ENCODE measurements at places on chromosomes 1 and 21.

- no peak for DNase-seq
Measured at GRCh38 chr1:78792756-78793155, 143.1 kb downstream of the IFI44 start.

DNA sequence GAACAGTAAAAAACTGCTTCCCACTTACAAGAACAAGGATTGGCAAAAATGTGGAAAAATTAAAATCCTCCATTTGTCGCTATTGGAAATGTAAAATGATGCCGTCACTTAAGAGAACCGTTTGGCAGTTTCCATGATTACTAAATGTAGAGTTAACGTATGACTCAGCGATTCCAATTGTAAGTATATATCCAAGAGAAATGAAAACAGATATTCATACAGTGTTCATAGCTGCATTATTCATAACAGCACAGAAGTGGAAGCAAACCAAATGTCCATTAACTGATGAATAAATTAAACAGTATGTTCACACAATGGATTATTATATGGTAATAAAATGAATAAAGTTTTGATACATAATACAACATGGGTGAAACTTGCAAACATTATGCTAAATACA, 971.0 kb downstream of the AMY1C start:
- DNase-seq = no peak

DNA sequence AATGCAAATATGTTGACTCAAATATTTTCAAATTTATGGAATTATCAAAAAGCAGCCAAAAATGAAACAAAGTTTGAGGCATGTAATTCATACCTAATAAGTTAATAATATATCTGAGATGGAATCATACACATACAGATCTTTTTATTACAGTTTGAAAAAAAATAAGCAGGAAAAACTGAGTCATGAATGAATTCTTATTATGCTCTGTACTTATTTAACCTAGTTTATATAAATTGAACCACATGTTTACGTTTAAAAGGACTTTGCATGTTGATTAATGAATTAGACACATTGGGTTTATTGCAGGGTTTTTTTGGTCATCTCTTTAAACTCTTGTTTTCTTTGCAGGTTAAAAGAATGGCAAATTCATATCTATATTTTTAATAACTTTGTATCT, 40.9 kb downstream of the CMPK1 start:
- no peak for DNase-seq

- no peak for DNase-seq
Measured at GRCh38 chr1:203590603-203591002, 36.0 kb upstream of the ATP2B4 start.

DNA sequence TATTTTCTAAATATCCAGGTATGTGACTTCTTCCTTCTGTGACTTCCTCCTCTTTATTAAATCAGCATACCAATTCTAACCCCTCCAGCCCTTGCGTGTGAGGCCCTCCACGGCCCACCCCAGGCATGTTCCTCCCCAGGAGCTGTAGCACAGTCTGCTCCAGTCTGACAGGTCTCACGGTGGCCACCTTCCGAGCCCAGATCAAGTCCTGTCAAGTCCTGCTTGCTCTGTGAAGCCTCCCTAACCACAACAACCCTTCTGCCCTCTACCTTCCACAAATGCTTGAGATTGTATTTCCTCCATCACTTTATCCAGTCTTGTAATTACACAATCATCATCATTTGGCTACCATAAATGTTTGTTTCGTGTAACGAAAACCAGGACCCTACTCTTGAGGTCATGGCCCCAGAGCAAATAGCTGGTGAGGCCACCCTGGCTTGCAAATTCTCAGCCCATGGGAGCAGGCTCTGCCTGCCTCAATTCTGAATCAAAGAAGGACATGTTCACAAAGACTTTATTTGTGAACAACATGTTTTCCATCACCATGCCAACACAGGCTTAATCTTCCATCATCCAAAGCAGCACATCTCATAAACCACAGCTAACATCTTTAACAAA, 33.0 kb upstream of the S100A7 start:
- DNase-seq = no peak

GRCh38 chr21:15795533-15795932, 65.8 kb downstream of the USP25 start:
- no peak for DNase-seq

GRCh38 chr1:157105988-157106812, 6.6 kb upstream of the ETV3L start:
- DNase-seq = no peak

DNA sequence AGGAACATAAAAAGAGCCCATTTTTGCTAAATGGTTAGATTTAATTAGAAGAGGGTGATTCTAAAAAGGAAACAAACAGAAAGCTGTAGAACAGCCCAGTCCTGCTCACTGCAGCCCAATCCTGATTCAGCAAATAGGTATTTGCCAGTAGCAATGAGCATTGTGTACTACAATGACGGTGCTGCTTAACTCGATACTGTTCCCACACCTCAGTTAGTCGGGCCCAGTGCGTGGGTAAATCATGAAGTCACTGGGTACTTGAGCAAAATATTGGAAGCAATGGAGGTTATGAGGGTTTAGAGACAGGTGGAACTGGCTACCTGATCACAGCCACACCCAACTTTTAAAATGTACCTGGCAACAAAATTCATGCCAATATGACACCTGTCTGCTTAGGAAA, 101.5 kb upstream of the ADGRL2 start:
- DNase-seq = no peak

DNA sequence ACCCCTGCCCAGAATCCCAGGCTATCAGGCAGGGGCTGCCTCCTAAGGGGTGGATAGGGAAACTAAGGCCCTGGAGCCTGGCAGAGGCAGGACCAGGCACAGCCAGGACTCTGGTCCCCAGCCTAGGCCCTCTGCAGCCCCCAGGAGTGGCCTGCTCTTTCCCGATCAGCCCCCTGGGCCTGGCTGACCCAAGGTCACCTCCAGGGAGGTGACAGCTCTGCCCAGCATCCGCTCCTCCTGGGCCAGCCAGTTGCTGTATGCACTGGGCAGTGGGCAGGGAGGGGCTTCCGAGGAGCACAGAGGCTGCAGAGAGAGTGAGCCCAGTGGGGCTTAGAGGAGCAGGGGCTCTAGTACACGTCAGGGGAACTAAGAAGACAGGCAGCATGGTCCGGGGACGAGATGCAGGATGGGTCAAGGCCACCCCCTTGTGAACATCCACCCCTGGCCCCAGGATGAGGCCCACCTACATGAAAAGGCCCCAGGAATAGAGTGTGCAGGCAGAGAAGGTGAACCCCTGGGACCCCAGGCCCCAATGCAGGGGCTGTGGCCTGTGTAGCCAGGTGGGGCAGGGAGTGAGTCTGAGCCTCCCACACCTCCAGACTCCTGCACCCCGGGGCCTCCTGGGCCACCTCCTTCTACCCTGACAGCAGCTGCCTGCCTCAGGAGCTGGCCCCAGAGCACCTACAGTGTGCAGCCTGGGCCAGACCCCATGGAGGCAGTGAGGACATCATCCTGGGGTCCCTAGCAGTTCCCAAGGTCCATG, 32.8 kb downstream of the WNT9A start:
- no peak for DNase-seq

- no peak for DNase-seq
Measured at GRCh38 chr1:160489513-160490261, 33.4 kb downstream of the SLAMF6 start.

DNA sequence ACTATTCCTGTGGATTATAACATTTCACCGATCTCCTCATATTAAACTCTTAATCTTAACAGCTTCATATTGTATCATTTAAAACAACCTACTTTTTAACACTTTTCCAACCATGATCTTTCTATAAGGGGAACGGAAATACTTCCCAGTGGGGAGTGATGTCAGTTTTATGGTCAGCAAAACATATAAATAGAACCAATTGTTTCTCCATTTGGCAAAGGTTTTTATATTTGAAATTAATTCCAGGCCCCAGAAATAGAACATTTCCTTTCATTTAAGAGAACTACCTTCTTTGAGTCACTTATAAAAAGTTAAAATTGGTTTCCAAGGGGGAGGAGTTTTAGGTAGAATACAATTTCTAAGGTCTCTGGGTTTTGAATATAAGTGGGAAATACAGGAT, 189.6 kb downstream of the TGFBR3 start:
- no peak for DNase-seq

DNA sequence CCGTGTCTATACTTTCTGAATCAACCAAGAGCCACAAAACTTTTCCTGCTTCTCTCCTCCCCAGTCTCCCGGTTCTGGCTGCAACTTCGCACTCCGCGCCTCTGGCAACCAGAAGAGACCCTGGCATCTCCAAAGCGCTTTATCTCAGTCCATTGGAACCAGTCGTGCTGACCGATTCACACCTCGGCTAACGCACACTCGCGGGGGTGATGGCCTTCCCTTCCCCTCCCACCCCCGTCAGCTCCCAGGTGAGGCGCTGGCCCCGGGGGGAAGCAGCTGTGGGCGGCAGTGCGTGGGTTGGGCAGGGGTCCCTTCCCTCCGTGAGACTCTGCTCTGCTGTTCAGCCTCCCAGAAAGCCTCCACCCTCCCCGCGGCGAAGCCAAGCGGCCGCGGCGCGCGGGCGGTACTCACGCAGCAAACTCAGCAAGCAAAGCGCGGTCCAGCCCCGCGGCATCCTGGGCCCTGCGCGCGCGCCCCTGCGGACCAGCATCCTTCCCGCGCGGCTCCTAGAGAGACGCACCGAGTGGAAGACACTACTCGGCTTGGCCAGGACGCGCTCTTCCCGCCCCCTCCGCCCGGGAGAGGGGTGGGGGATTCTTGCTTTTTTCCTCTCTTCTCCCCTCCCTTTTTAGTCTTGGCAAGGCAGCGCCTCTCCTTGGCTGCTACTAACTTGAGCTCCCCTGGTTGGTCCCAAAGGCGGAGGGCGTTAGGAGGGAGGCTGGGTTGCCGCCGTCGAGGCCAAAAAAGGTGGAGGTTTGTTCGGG, at the start of gene CD34:
Gene CD34, minus strand, starts transcription at position 535 of the 764 bp plus-strand sequence. Its CDS starts 45 bp downstream, at position 490.
- DNase-seq = peak; percentile 94

DNA sequence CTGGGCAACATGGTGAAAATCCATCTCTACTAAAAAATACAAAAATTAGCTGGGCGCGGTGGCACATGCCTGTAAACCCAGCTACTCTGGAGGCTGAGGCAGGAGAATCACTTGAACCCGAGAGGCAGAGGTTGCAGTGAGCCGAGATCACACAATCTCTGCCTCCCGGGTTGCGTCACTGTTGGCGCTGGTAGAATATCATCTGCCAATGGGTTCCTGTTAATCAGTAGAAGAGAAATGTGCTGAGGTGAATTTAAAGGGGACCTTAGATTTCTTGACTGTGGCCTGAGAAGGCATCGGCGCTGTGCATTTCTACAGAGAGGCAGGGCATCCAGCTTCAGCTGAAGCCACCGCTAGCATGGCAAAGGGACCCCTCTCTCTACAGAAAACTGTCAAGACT, 68.0 kb downstream of the TGFB2 start:
- DNase-seq = no peak

DNA sequence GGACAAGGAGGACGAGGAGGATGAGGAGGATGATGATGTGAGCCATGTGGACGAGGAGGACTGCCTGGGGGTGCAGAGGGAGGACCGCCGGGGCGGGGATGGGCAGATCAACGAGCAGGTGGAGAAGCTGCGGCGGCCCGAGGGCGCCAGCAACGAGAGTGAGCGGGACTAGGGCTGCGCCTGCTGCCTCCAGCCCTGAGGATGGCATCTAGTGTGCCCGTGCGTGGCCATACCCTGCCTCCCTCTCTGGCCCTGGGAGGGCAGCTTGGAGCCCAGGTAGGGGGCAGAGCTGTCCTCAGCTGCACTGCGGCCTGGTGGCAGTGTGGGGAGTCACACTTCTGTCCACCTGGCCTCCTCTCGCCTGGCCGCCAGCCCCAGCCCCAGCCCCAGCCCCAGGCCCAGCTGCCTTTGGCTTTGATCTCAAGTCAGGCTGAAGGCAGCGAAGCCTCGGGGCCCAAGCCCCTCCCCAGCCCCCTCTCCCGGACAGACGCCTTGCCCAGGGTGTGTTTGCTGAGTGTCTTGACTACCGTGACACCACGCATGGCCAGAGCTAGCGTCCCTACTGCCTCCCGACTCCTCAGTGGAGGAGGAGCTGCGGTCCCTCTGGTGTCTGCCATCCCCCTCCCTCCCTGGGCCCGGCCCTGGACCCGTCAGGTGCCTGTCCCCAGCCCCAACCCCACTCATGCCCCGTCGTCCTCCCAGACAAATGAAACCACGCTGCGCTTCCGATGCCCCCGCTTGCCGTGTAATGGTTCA, 155.2 kb downstream of the PEX14 start:
- no peak for DNase-seq

GRCh38 chr1:46110521-46110920, 21.9 kb downstream of the PIK3R3 start:
- no peak for DNase-seq

GRCh38 chr1:28663871-28664470, 4.6 kb upstream of the GMEB1 start:
- DNase-seq = no peak

- DNase-seq = no peak
Measured at GRCh38 chr1:193411215-193411614, 224.8 kb upstream of the B3GALT2 start.

GRCh38 chr1:215087603-215088002, 5.1 kb downstream of the KCNK2 start:
- no peak for DNase-seq

GRCh38 chr21:46142582-46143473, 12.6 kb downstream of the FTCD start:
- DNase-seq = no peak

- no peak for DNase-seq
Measured at GRCh38 chr1:211814313-211814712, 16.2 kb downstream of the LPGAT1 start.

DNA sequence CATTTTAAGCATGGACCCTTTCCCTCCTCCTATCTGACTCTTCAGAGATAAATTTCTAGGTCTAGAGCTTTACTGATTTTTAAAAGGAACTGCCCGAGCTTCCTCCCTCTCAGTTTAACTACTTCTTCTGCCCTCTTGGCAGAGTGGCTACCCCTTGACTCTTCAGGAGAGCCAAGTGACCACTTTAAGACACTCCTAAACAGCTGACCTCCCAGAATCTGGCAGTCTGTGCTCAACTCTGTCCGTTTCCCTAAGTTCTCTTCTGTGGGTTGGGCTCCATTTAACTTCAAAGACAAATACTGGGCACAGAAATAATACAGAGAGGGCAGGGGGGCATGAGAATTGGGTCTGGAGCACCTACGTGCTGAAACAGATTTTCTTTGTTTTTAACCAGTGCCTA, 196.3 kb upstream of the FOXD3 start:
- no peak for DNase-seq

DNA sequence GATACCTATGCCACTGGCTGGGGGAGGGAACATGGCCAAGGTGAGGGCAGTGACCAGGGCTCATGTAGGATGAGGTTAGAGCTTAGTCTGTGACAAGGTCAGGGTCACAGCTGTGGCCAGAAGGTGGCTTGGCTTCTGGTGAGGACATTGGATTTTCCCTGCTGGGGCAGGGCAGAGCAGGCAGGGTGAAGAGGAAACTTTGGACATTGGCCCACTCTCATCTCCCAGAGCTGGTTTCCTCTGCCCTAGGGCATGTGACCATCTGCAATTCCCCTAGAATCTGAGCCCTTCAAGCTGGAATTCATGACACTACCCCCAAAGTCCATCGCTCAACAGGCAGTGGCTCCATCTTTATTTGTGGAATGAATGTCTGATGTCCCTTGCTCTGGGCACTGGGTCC, 5.3 kb downstream of the DMBX1 start:
- DNase-seq = no peak

GRCh38 chr1:246281639-246282038, 225.4 kb downstream of the SMYD3 start:
- no peak for DNase-seq
